RPMI7951 (cell line): ENCODE measurements at places on chromosomes 12 and 14. TPM values are rescaled to one million over a fixed set of nuclear protein-coding genes. Genes with fewer than 3 reads are reported as not detected.
A peak's percentile ranks its signal among the peaks of the same experiment; 100 is the strongest.

Gene CLEC7A
- total RNA-seq, result not detected in 2 replicates

GRCh38 chr12:25130741-25131188 is 64.2 kb downstream of the DNAI7 start:
- DNase-seq, result peak; percentile 28

DNA sequence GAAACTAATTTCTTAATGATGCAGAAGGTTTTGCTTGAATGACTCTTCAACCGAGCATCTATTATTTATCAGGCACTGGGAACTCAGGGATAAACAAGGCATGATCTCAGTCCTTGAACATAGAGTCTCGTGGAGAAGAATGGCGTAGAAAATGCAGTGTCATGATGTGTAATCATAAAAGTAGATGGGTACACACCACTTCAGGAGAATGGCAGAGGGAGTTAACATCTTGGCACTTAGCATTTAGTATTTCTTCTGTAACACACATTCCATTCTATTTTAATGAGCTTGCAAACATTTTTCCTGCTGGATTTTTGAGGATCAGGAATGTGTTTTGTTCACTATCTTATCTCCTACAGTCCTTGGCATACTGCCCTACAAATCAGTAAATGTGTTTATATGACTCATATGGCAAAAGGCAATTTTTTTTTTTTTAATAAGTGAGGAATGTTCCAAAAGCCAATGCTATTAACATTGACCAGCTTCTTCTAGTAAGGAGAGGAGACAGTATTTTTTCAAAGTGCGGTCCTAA is 3.8 kb downstream of the TXNRD1 start:
- peak; percentile 95 for DNase-seq

GRCh38 chr12:95169368-95169767 is 47.9 kb downstream of the FGD6 start:
- DNase-seq, result peak; percentile 71

- no peak for DNase-seq
Observed at GRCh38 chr12:96570579-96570978, 81.2 kb downstream of the CFAP54 start.
